ENCODE measurements at places on chromosomes 3 and 15.

- no peak for DNase-seq
Observed at GRCh38 chr3:55544219-55544618, 57.1 kb upstream of the WNT5A start.

GRCh38 chr15:55660153-55660552 lies 72.0 kb upstream of the PYGO1 start:
- DNase-seq = no peak

DNA sequence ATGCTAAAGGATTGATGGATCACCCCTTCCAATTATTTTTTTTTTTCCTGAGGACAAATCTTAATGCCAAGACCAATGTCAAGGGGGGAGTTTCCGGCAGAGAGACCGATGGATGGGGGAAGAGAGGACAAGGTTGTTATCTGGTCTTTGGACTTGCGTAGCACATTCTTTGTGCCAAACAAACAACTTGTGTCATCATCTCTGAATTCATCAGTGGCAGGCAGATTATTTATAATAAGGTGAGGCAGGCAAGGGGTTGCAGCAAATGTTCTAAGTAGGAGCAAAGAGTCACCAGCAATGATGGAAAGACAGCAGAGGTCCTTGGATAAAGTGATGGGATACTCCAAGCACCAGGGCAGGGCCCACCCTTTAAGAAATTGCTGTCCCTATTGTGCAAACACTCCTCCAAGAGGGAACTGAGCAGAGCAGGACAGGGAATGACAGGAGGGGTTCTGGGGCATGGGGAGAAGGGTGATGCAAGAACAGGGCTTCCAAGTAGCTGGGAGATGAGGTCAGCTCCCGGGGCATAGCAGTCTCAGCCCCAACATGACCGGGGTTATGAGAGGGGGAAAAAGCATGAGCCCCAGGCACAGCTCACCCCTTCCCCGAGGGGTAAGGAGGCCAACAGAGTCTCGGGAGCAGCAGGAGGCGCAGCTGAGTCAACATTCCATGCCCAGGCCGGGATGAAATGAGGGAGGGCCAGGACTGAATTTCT lies 57.4 kb downstream of the ANXA2 start:
- DNase-seq = no peak

- DNase-seq = no peak
Observed at GRCh38 chr15:93861956-93862741, 369.2 kb upstream of the MCTP2 start.

- DNase-seq = no peak
Observed at GRCh38 chr3:14262212-14262611, 83.6 kb downstream of the LSM3 start.

All from HT1080 (cell line).